Left renal pelvis (tissue), 4 donors: ENCODE measurements at places on chromosomes 16 and 17. TPM values are rescaled to one million over a fixed set of nuclear protein-coding genes. Genes with fewer than 3 reads are reported as not detected.

DNA sequence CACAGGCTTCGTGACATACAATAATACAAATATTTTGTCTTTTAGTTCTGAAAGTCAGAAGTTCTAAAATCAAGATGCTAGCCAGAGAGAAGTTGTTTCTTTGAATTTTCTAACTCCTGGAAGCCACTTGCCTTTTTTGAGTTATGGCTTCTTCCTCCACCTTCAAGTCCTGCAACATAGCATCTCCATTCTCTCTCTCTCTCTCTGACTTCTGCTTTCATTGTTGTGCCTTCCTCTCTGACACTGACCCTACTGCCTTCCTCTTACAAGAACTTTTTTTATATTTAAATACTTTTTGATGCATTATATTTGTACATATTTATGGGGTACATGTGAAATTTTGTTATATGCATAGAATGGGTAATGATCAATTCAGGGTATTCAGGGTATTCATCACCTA, 205.9 kb downstream of the MAP2K6 start:
- no peak for DNase-seq

Gene HYDIN
- polyA plus RNA-seq, result 10.6 TPM

GRCh38 chr16:50444526-50444925, 75.7 kb upstream of the BRD7 start:
- DNase-seq, result no peak

Gene ICAM2
- 21.7 TPM for polyA plus RNA-seq

Gene ADCY9
- polyA plus RNA-seq, result 8.7 TPM

Gene MYOCD
- polyA plus RNA-seq, result 5.1 TPM

- no peak for DNase-seq
Observed at GRCh38 chr16:77113835-77114234, 77.2 kb upstream of the MON1B start.

Gene OTOA
- 0.18 TPM for polyA plus RNA-seq

DNA sequence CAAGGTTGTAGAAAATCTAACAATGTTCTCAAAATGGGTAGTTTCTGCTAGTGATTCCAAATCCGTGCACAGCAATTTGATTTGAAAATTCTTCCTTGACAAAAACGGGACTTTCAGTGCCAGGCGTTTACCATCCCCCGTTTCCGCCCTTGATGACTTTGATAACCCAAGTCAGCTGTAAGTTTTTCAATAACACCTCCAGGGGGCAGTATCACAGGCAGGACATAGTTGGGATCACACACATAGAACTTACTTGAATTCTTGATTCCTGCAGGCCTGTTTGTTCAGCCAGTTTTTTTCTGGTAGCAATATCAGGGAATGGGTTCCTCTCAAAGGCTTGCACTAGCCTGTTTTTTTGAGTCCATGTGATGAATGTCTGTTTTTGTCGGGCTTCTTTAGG, 5.6 kb downstream of the DUXB start:
- DNase-seq, result no peak

Gene B9D1
- polyA plus RNA-seq, result 29.7 TPM

DNA sequence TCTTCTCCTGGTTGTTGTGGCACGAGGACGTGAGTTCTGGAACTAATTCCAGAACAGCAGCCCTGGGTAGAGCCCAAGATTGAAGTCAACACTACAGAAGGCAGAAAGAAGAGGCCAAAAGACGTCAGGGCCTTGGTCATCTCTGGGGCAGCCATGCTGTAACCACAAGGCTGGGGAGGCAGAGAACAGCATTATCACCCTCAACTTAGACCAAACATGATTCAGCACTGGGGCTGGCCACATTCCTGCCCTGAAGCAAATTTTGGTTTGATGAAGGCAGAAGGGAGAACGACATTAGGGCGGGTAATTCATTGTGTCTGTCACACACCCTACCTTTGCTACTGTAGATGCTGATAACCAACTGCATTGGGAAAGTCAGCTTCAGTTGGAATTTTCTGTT, 9.7 kb upstream of the ALOX15B start:
- no peak for DNase-seq

Gene CCL8
- polyA plus RNA-seq, result 0.20 TPM
